ENCODE measurements at places on chromosomes 3 and 15.

- peak; percentile 65 for DNase-seq
Measured at GRCh38 chr15:41971089-41971894, 1.1 kb downstream of the EHD4 start.

GRCh38 chr3:98599647-98600411 is 6.4 kb upstream of the CPOX start:
- DNase-seq, result no peak

GRCh38 chr3:56845505-56845904 is 43.8 kb upstream of the ARHGEF3 start:
- no peak for DNase-seq

DNA sequence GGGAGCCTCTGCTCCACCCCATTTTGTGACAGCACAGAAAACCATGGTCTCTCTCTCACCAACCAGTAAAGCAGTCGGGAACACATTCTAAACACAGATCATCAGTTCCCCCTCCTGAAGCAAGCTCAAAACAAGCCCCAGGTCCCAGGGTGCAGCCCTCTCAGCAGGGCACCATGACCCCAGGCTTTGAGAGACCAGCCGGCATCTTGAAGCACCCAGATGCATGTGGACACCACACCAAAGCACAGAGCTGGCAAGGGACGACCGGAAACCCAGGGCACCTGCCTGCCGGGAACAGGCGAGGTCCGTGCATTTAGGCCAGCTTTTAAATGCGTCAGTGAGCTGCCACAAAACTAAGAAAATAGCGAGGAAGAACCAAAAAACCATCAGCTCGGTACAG is 103.2 kb upstream of the IQSEC1 start:
- DNase-seq, result no peak

- DNase-seq, result no peak
Measured at GRCh38 chr15:95350908-95351307, 979.6 kb upstream of the NR2F2 start.

- DNase-seq, result no peak
Measured at GRCh38 chr3:56048331-56048730, 419.9 kb downstream of the ERC2 start.

GRCh38 chr3:32449691-32450090 is 53.0 kb downstream of the CMTM6 start:
- DNase-seq, result no peak

- DNase-seq, result no peak
Measured at GRCh38 chr3:64621726-64622395, 65.9 kb downstream of the ADAMTS9 start.

GRCh38 chr15:59276225-59277178 is 69.9 kb downstream of the LDHAL6B start:
- no peak for DNase-seq

GRCh38 chr3:16482770-16483531 is 30.5 kb downstream of the RFTN1 start:
- DNase-seq, result peak; percentile 9

DNA sequence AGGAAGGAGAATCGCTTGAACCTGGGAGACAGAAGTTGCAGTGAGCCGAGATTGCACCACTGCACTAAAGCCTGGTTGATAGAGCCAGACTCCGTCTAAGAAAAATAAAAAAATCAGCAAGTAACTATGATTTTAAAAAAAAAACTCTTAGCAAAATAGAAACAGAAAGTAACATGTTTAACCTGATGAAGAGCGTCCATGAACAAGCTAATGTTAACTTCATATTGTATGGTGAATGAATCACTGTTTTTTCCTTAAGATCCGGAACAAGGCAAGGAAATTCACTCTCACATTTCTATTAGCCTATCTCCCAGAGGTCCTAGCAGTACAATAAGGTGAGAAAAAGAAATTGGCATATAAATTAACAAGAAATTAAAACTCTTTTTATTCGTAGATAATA is 69.0 kb downstream of the RFX7 start:
- DNase-seq, result no peak

- DNase-seq, result no peak
Measured at GRCh38 chr15:49622561-49622960, 1.7 kb downstream of the DTWD1 start.

DNA sequence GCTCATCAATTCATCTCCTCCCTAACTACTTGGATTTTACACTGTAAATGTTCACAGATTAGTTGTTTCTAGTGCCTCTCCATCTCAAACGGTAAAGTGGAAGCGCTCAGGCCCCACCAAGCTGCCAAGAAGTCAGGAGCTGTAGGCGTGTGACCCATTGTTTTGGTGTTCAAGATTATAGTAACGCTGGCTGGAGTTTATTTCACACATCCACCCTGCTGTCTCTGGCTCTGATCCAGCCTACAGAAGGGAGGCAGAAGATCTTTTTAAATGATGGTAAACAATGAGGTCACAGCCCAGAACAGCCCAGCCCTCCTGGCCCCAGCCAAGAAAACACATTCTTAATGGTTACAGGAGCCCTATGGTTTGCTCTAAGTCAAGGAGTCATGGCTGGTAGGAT is 25.7 kb upstream of the GALNT15 start:
- no peak for DNase-seq

GRCh38 chr3:43691120-43691995 is 620 bp downstream of the ABHD5 start:
- DNase-seq, result peak; percentile 9

- no peak for DNase-seq
Measured at GRCh38 chr15:90212221-90213098, 11.3 kb downstream of the SEMA4B start.

DNA sequence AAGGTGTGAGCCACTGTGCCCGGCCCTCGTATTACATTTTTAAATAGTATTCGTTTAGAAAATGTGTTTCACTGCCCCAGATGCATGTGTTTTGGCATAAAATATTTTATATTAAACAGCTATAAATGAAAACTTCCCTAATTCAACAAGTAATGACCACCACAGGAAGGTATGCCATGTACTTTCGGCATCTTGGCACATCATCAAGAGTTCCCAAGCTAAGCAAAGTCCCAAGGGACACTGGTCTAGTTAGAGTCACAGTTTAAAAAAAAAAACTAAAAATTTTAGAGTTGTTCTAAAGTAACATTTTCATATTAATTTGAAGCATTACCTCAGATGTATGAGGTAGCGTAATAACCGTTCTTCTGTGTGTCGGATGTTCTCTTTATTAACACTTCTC is 15.6 kb upstream of the ARPP19 start:
- no peak for DNase-seq

GRCh38 chr3:101665851-101666250 is 11.1 kb downstream of the ZBTB11 start:
- DNase-seq, result no peak

DNA sequence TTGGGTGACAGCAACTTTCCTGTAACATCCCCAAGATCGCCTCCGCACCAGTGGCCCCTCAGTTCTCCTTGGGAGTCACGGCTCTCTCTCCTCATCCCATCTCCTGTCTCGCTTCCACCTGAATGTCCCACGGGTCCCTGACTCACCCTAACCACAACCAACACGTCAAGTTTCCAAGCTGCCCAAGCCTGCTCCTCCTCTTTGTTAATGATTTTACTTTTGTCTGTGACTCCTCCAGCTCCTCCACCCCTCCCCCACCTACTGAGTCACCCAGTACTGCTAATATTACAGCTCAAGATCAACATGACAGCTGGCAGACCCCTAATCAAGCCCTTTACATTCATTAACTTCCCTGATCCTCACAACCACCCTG is 39.3 kb downstream of the BDH1 start:
- DNase-seq, result no peak

- DNase-seq, result no peak
Measured at GRCh38 chr15:99511866-99512661, 53.7 kb upstream of the MEF2A start.

GRCh38 chr3:67402873-67403272 is 251.5 kb downstream of the SUCLG2 start:
- no peak for DNase-seq
